Activated CD8-positive, alpha-beta memory T cell treated with anti-CD3 and anti-CD28 coated beads for 4 hours (primary cell): ENCODE measurements at places on chromosomes 1 and 21.

- DNase-seq = no peak
Measured at GRCh38 chr1:170853867-170854266, 81.5 kb upstream of the MROH9 start.

DNA sequence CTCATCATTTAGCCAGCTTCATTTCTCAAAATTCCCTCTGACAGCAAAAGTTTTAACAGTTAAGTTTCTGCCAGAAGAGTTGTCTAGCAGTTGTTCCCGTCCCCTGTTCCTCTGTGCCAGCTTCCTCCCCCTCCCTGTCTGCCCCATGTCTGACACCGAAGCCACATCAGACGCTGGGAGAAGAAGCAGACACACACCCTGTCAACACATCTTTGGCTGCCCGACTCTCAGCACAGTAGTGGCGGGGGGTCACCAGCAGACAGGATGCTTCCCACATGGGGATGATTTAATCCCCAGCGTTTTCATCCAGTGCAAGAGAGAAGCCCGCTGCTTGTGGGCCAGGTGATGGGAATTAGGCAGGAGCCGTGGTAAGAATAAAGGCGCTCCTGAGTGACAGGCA, 379.4 kb upstream of the RUNX1 start:
- no peak for DNase-seq

- DNase-seq = no peak
Measured at GRCh38 chr1:106515375-106515774, 541.1 kb upstream of the PRMT6 start.

GRCh38 chr1:28296401-28297261, 32.2 kb upstream of the MED18 start:
- no peak for DNase-seq

DNA sequence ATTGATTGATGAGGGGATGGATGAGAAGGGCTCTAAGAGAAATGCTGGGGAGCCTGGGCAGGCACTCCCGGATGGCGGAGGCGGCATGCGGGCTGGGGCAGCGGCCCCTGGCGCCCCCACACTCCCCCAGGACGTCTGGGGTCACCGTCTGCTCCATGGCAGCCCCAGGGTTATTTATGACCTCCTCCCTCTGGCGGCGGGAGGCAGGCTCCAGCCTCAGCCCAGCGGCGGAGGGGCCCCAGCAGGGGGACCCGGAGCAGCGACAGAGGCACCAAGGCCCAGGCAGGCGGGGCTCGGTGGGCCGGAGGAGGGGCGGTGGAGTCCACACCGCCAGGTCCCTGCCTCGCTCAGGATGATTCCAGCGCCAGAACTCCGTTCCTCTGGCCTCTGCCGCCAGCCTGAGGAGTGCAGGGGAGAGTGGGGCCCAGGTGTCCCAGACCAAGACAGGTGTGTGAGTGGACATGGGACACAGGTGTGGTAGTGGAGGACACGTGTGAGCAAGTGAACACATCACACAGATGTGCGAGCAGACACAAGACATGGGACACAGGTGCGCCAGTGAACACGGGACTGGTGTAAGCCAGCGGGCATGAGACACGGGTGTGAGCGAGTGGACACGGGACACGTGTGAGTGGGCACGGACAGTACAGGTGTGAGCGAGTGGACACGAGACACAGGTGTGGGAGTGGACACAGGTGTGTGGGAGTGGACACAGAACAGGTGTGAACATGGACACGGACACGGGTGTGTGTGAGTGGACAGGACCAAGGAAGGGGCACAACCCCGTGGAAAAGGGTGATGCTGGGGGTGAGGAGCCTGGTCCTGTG, 2.5 kb upstream of the SAMD11 start:
- no peak for DNase-seq
